ENCODE measurements at places on chromosomes 5 and 9.

DNA sequence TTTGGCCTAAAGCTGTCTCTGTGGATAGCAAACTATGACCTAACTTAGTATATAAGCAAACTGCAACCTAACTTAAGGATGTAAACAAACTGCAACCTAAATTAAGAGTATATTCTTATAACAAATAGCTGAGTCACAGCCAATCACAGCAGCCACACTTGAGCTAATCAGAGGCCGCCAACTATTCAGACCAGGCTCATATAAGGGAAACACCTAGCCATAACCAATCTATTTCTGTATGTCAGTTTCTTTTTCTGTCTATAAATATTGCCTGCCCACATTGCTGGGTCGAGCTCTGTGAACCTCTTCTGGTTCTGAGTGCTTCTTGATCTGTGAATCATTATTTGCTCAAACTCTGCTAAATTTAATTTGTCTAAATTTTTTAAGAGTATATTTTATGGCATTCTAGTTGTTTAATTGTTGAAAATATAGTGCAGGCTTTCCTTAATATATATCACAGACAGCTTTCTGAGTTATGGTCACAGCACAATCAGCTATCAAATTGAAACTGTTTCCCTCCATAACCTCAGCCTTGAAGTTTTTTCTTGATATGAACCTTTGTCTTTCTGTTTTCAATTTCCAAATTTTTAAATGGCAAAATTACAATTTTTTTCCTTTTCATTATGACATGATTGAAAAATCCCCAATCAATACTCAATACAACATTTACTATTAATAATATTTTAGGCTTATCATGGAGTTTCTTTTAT is 327.1 kb upstream of the NUDT12 start:
- peak; percentile 48 for DNase-seq

GRCh38 chr5:68245319-68245718 is 29.8 kb downstream of the PIK3R1 start:
- DNase-seq = no peak

- no peak for DNase-seq
Observed at GRCh38 chr5:39193553-39194465, 25.6 kb downstream of the FYB1 start.

DNA sequence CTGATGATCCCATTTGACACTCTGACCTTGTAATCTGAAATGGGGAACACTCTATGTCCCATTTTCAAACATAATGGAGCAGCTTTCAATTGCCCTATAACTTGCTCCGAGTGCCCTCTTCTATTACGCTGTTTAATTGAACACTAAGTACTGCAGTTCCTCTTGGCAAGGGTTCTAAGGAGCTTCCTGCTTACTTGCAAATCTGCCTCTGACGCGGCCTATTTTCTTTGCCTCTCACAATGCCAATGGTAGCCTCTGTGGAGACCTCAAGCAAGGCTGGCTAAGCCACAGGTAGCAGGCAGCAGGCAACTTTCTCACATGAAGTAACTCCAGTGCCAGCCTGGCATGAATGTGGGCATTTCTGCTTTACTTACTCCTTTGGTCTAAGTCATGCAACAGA is 443.4 kb upstream of the TRPC7 start:
- DNase-seq = no peak

GRCh38 chr9:126638571-126639132 is 24.9 kb downstream of the LMX1B start:
- DNase-seq = no peak

DNA sequence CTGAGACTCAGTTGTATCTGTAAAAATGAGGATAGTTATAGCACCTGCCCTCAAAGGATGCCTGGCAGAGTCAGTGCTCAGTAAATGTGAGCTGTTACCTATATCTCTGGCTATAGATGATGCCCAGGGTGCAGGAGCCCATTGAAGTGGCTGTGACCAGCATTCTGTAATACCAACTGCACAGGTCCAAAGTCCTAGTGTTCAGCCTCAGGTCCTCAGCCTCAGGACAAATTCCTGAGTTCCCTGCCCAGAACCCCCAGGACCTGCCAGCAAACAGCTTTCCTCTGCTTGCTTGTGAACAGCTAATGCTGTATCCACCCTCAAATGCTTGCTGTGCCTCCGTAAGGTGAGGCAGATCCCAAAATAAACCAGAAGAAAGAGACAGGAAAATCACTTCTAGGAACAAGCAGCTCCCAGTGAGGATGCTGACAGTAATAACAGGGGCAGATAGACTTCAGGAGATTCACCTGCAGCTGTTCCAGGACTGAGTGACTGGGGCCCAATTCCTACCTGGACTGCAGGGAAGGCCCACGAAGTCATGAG is 80.8 kb downstream of the SIL1 start:
- DNase-seq = no peak

GRCh38 chr5:100600298-100600994 is 65.3 kb downstream of the FAM174A start:
- no peak for DNase-seq

GRCh38 chr9:117063721-117064471 is 351.0 kb downstream of the ASTN2 start:
- DNase-seq = no peak

GRCh38 chr5:73027361-73027760 is 71.5 kb downstream of the FCHO2 start:
- DNase-seq = no peak

GRCh38 chr5:43010935-43011315 is 29.2 kb downstream of the ANXA2R start:
- DNase-seq = no peak

DNA sequence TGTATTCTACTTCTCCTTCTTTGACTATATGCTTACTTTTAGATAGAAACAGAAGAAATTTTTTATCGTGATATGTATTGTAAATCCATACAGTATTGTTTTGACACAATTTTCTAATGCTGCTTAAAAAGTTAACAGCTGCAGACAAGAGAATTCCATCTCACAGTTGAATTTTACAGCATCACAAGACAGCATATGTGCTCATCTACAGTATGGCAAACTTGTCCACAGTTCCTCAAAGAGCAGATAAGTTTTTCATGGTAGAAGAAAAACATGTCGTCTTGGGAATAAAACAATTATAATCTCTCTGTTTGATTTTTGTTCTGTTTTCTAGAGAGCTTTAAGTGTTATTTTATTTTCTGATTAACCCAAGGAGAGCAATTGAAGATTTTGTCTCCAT is 438.5 kb upstream of the NUDT12 start:
- no peak for DNase-seq

- no peak for DNase-seq
Observed at GRCh38 chr9:23215688-23216087, 610.4 kb downstream of the ELAVL2 start.

GRCh38 chr9:89952401-89952800 is 347.6 kb downstream of the GADD45G start:
- DNase-seq = no peak

GRCh38 chr9:72443855-72444254 is 77.6 kb upstream of the TMC1 start:
- peak; percentile 29 for DNase-seq

- peak; percentile 41 for DNase-seq
Observed at GRCh38 chr5:90477073-90477472, 2.4 kb downstream of the POLR3G start.

DNA sequence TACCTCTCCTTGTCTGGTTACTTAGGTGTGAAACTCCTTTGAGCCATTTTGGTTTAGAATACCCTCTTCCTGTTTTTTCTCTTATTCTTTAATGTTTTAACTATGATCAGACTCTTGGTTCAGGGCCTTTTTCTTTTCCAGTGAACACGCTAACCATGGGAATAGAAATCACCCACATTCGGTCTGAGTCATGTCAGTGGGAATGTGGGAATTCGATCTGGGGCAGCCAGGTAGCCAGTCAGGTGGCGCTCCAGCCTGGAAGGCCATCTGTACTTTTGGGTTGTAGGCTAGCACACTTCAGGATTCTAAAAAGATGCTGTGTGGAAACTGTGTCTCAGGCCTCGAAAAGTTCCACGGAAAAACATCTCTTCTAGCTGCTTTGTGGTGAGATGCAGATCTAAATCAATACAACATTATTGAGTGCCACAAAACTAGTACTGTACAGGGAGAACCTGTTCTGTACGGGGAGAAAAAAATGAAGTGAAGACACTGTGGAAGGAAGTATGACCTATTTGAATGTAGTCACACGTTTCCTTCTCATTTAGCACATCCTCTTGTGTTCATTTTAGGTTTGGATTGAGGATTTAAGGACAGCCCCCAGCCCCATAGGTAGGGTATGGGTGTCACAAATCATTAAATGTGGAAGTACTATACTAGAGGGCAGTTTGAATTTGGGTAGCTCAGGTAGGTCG is 36.4 kb downstream of the SNX30 start:
- DNase-seq = no peak

DNA sequence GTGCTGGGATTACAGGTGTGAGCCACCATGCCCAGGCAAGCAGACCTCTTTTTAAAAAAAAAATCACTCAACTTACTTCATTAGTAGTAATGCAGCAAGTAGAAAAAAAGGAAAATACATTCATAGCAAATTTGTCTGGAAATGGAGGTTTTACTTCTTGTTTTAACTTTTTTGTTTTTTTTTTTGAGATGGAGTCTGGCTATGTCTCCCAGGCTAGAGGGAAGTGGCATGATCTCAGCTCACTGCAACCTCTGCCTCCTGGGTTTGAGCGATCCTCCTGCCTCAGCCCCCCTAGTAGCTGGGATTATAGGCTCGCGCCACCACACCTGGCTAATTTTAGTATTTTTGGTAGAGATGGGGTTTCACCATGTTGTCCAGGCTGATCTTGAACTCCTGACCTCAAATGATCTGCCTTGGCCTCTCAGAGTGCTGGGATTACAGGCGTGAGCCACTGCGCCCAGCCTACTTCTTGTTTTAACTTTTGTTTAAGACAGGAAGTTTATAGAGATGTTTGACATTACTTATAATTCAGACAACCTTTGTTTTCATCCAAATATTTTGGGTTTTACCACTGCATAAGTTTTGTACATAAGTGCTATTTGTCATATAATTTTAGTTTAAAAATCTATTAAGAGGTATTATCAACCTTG is 26.5 kb downstream of the UBE2R2 start:
- DNase-seq = no peak

GRCh38 chr5:174064171-174064570 is 18.7 kb downstream of the NSG2 start:
- DNase-seq = no peak

- DNase-seq = no peak
Observed at GRCh38 chr9:97518909-97519307, 17.4 kb downstream of the TMOD1 start.

- no peak for DNase-seq
Observed at GRCh38 chr5:178314961-178315820, 82.6 kb upstream of the PHYKPL start.

- no peak for DNase-seq
Observed at GRCh38 chr9:98742325-98743280, 33.9 kb upstream of the GABBR2 start.

- DNase-seq = no peak
Observed at GRCh38 chr9:125551781-125552180, 155.2 kb downstream of the MAPKAP1 start.

- DNase-seq = no peak
Observed at GRCh38 chr9:118575341-118576070, 793.7 kb downstream of the BRINP1 start.

- peak; percentile 22 for DNase-seq
Observed at GRCh38 chr5:321230-321725, at the start of gene AHRR. Gene AHRR, plus strand, starts transcription at chr5:321714. Its CDS starts 22,189 bp downstream, at chr5:343903.

DNA sequence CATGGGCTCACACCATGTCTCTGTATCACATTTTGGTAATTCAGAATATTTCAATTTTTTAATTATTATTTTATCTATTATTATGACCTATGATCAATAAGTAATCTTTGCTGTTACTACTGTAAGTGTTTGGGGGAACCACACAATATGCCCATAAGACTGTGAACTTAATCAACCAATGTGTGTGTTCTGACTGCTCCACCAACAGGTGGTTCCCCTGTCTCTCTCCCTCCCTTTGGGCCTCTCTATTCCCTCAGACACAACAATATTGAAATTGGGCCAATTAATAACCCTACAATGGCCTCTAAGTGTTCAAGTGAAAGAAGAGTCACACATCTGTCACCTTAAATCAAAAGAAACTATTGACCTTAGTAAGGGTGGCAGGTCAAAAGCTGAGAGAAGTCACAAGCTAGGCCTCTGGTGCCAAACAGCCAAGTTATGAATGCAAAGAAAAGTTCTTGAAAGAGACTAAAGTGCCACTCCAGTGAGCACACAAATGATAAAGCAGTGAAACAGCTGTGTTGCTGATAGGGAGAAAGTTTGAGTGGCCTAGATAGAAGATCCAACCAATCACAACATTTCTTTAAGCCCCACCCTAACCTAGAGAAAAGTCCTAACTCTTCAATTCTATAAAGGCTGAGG is 88.7 kb downstream of the DEPDC1B start:
- no peak for DNase-seq

GRCh38 chr9:129237164-129237611 is 59.1 kb upstream of the IER5L start:
- no peak for DNase-seq

DNA sequence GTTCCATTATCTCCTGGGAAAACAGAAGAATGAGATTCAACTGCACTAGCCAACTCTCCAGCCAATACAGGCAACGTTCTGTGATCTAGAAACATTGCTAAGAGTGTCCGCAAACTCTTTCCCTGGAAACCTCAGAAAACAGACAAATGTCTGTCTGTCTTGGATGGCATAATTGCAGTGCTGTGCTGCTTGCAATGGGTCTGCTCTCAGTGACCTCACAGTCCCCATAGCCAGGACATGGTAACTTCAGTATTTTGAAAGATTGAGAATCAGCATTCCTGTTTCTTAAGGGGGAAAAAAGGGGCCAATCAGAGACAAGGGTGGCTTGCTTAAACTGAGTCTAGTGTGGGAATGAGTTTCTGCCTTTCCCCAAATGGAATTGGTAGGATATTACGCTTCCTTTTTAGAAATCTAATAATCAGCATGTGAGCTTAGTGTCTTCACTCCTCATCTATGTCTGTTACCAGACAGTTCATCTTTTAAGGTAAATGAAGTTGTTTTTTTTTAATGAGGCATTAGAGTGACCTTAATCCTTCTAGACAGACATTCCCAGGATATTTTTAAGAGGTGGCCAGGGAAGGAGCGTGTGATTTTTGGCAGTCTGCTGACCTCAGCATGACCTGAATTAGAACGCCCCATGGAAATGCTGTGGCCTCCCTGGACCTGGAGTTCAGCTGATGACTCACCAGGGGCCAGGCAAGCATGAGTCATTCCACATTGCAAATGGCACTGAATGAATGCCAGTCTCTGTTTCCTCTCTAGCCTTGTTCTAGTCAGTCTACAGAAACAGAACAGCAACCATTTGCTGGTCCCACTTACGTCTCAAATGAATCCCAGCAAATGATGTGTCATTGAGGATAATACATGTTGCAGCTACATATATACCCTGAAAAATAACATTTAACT is 210.2 kb upstream of the ACTBL2 start:
- DNase-seq = peak; percentile 89

GRCh38 chr5:84816160-84816559 is 431.5 kb upstream of the EDIL3 start:
- DNase-seq = no peak

GRCh38 chr5:21810737-21811316 is 1042.3 kb downstream of the CDH12 start:
- DNase-seq = peak; percentile 7
